Neural crest cell (in vitro differentiated cells): ENCODE measurements at places on chromosomes 12 and 14. TPM values are rescaled to one million over a fixed set of nuclear protein-coding genes. Genes with fewer than 3 reads are reported as not detected.

- H3K27me3 ChIP-seq, result no peaks in the 10 kb centered on the region
- no peak overlapping the region for H3K27ac ChIP-seq
- no peak for DNase-seq
Observed at GRCh38 chr12:81229759-81230158, 151.9 kb downstream of the ACSS3 start.

DNA sequence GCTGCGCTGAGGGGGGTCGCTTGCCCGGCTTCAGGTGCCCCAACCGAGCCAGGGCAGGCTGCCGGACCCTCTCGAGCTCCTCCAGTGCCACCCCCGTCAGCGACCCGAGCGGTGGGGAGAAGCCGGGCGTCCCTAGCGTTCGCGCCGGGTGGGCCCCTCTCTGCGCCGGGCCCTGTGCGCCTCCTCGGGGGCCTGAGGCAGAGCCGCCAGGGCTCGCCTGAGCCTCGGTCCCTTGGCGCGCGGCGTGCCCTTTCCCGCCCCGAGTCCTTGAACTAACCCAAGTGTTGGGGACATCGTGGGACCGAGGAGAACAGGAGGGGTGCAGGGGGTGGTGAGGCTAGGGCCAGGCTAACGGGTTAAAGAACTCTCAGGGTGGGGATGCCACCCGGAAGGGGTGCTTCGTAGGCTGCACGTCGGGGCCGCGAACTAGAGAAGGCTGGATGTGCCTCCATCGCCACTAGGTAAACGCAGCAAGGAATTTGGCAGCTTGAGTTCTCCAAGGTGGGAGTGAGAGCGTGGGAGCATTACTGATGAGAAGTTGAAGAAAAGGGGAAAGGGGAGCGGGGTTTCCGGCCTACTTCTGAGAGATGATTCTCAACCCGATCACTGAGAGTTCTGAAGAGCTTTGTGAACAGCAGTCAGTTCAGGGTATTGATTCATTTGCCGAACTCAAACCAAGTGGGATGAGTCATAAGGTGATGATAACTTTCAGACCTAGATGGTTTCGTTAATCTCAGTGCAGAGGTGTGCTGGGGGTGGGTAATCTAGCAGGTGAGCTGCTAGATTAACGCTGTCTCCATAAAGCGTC is 618 bp downstream of the RNF34 start:
- H3K4me3 ChIP-seq, result peak overlapping the region; percentile 93
- H3K27ac ChIP-seq, result peak overlapping the region; percentile 98
- H3K4me1 ChIP-seq, result peaks cover 36% of the 10 kb centered on the region
- DNase-seq, result peak; percentile 25
- no peaks in the 10 kb centered on the region for H3K27me3 ChIP-seq

DNA sequence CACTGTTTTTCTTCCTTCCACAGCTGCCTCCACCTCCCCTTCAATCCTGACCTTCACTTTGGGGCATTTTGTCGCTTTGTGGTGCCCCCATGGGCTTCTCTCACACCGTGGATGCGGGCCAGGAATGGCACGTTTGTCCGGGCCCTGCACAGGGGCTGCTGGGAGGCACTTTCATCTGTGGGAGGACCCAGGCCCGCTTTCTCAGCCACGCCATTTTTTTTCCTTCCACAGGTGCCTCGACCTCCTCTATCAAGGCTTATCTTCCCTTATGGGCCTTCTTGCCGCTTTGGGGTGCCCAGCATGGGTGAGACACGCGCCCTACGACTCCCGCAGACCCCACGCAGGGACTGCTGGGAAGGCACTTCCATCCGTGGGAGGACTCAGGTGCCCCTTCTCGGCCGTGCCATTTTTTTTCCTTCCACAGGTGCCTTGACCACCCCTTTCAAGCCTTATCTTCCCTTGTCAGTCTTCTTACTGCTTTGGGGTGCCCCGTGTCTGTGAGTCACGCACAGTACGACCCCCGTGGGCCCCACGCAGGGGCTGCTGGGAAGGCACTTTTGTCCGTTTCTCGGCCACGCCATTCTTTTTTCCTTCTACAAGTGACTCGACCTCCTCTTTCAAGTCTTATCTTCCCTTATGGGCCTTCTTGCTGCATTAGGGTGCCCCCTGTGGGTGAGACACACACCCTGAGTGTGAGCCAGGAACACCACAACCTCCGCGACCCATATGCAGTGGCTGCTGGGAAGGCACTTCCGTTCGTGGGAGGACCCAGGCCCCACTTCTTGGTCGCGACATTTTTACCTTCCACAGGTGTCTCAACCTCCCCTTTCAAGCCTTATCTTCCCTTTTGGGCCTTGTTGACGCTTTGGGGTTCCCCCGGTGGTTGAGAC is 270.7 kb downstream of the ALG10 start:
- peaks cover 4% of the 10 kb centered on the region for H3K36me3 ChIP-seq
- no peak for DNase-seq
- H3K27me3 ChIP-seq, result no peaks in the 10 kb centered on the region
- H3K4me3 ChIP-seq, result no peak overlapping the region

- no peak for DNase-seq
- H3K27me3 ChIP-seq, result peaks cover 29% of the 10 kb centered on the region
- no peaks in the 10 kb centered on the region for H3K4me1 ChIP-seq
Observed at GRCh38 chr14:75566752-75567151, 11.7 kb upstream of the FLVCR2 start.

DNA sequence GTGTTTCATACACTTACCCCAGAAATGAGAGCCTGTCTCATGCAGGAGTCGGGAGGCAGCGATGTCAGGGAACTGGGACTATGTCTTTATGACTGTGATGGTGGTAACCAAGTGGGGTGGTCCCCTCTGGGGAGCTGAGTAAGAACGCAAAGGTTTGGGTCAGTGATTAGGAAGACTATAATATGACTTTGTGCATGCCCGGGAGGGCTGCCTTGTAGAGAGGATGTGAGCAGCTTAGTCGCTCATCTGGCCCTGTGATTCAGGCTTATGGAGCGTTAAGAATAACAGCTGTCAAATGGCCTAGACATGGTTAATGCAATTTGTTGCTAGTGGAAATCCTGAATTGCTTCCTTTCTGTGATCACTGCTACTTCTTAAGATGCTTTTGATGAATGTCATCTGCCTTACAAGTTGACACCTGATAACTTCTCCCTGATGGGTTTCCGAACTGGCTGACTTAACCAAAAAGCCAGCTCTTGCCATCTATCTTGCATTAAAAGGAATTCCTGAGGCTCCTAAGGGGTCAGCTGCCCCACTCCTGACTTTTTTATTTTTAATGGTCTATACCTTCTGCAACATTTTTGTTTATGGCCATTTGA is 35.4 kb upstream of the AACS start:
- no peaks in the 10 kb centered on the region for H3K27me3 ChIP-seq
- no peak overlapping the region for H3K27ac ChIP-seq
- H3K4me3 ChIP-seq, result no peak overlapping the region
- H3K36me3 ChIP-seq, result peaks cover 6% of the 10 kb centered on the region
- H3K4me1 ChIP-seq, result no peaks in the 10 kb centered on the region

- peaks cover 15% of the 10 kb centered on the region for H3K36me3 ChIP-seq
- DNase-seq, result peak; percentile 32
- peak overlapping the region; percentile 88 for H3K4me3 ChIP-seq
- peak overlapping the region; percentile 50 for H3K27ac ChIP-seq
Observed at GRCh38 chr12:132711080-132711843, 620 bp downstream of the PGAM5 start.

DNA sequence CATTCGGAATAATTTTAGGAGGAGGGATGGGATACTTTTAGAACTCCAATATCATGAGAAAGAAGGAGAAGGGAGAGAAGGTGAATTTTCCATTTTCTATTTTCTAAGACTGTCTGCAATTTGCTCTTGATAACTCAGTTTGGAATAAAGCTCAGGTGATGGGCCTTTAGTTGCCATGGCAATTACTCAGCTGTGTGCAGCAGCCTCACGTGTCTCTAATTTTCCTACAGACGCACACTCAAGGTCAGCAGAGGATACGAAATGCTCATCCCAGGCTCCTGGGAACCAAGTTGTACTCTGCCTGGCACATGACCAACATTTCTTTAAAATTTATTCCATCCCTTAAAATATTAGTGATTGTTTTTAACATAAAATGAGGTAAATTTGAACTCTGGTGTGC is 76.7 kb downstream of the TTC8 start:
- H3K27ac ChIP-seq, result no peak overlapping the region
- peaks cover 2% of the 10 kb centered on the region for H3K27me3 ChIP-seq
- no peaks in the 10 kb centered on the region for H3K4me1 ChIP-seq
- DNase-seq, result no peak

DNA sequence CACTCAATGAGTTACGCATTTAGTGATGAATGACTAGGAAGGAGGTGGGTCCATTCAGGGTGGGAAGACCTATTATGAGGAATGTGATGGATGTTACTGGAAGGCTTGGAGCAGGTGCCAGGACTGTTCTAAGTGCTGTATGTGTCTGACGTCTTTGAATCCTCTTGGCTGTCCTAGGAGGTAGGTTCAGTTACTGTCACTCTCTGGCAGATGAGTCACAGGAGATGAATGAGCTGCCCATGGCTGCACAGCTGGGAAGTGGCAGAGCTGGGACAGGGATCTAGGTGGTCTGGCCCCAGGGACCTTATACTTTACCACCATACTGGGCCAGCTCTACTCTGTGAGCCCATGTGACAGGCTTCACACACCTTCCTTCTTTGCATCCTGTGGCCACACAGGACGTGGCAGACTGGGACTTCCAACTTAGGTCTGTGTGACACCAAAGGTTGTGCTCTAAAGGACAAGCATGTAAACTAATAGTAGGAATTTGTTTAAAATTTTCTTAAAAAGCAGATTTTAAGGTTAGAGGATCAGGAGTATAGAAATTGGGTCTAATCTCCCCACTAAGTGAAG is 24.0 kb downstream of the TCTN1 start:
- no peak overlapping the region for H3K4me3 ChIP-seq
- peaks cover 6% of the 10 kb centered on the region for H3K36me3 ChIP-seq
- H3K27me3 ChIP-seq, result no peaks in the 10 kb centered on the region
- H3K27ac ChIP-seq, result no peak overlapping the region
- H3K4me1 ChIP-seq, result peaks cover 45% of the 10 kb centered on the region

DNA sequence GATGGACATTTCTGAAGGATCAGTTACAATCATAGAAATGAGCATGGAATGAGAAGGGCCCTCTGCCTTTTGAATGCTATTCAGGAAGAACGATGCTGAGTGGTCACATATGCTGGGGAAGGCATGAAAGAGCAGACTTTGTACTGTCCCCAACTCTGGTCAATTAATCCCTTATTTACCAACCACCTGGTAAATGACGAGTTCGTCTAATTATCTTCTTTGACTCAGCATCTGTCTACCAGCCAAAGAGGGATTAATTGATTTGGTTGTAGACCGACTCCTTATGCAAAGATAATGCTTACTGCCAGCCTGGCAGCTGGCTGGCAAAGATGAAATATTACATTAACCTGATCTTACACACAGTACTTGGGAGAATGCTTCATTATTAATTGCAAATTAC is 152.2 kb downstream of the CHST11 start:
- H3K4me3 ChIP-seq, result no peak overlapping the region
- H3K36me3 ChIP-seq, result no peaks in the 10 kb centered on the region
- H3K27me3 ChIP-seq, result no peaks in the 10 kb centered on the region

DNA sequence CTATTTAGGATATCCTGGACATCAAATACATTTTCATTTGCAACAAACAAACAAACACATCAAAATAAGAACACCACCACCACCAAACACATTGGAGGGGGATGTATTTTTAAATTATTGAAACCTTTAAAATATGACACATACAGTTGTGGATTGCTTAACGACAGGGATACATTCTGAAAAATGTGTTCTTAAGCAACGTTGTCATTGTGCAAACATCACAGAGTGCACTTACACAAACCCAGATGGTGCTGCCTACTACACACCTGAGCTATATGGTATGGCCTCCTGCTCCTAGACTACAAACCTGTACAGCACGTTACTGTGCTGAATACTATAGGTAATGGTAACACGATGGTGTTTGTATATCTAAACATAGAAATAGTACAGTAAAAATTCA is 19.4 kb downstream of the PYGL start:
- no peak overlapping the region for H3K4me3 ChIP-seq
- no peak for DNase-seq
- no peaks in the 10 kb centered on the region for H3K27me3 ChIP-seq
- peaks cover 2% of the 10 kb centered on the region for H3K36me3 ChIP-seq
- no peak overlapping the region for H3K27ac ChIP-seq
- H3K4me1 ChIP-seq, result peaks cover 8% of the 10 kb centered on the region

- H3K4me3 ChIP-seq, result no peak overlapping the region
- H3K27me3 ChIP-seq, result peaks cover 18% of the 10 kb centered on the region
- no peak overlapping the region for H3K27ac ChIP-seq
- DNase-seq, result no peak
Observed at GRCh38 chr12:129257524-129257923, 404.2 kb downstream of the GLT1D1 start.

GRCh38 chr12:31303466-31303865 is 22.5 kb downstream of the SINHCAF start:
- H3K27me3 ChIP-seq, result no peaks in the 10 kb centered on the region
- no peak overlapping the region for H3K27ac ChIP-seq
- peaks cover 28% of the 10 kb centered on the region for H3K36me3 ChIP-seq
- H3K4me3 ChIP-seq, result no peak overlapping the region
- no peak for DNase-seq
- peaks cover 14% of the 10 kb centered on the region for H3K4me1 ChIP-seq

DNA sequence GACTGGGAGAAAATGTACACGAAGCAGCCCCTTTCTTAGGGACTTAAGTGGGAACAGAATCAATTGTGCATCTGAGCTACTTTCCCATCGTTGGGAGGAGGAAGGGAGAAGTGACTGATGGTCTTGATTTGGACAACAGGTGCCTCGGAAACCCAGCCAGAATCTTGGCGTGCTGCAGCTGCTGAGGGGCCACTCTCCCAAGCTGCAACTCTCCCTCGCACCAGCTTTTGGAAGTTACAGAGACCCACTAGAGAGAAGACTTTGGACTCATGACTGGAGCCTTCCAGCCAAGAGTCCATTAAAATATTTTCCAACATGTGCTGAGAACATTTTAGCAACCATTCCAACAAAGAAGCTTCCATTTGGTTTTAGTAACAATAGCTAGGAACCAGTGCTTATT is 52.3 kb downstream of the GNS start:
- DNase-seq, result no peak
- no peaks in the 10 kb centered on the region for H3K36me3 ChIP-seq
- H3K27ac ChIP-seq, result no peak overlapping the region
- H3K27me3 ChIP-seq, result no peaks in the 10 kb centered on the region
- H3K4me3 ChIP-seq, result no peak overlapping the region

- no peaks in the 10 kb centered on the region for H3K27me3 ChIP-seq
- DNase-seq, result no peak
- H3K4me3 ChIP-seq, result no peak overlapping the region
- peaks cover 4% of the 10 kb centered on the region for H3K4me1 ChIP-seq
Observed at GRCh38 chr12:93109551-93110203, 180.6 kb upstream of the EEA1 start.

Gene RNF212B
- not detected in 2 replicates for total RNA-seq

Gene GPR68
- total RNA-seq, result 0.14 and 0.36 TPM in 2 replicates

Gene PLCZ1
- total RNA-seq, result not detected in 2 replicates

Gene AMDHD1
- total RNA-seq, result 0.18 and 0.30 TPM in 2 replicates

Gene WNT1
- total RNA-seq, result 1.2 and 2.1 TPM in 2 replicates

Gene GNB3
- total RNA-seq, result 21.2 and 22.2 TPM in 2 replicates

Gene CD63
- total RNA-seq, result 535 and 560 TPM in 2 replicates

Gene CLEC4C
- total RNA-seq, result not detected in 2 replicates

Gene MYF6
- total RNA-seq, result not detected in 2 replicates

Gene DBX2
- not detected in 2 replicates for total RNA-seq

Gene PRB2
- not detected in 2 replicates for total RNA-seq
